Kidney tubule cell (primary cell): ENCODE measurements at places on chromosomes 2 and 18.

- DNase-seq: no peak
Observed at GRCh38 chr2:234394450-234394849, 102.4 kb downstream of the ARL4C start.

- peak; percentile 39 for DNase-seq
Observed at GRCh38 chr2:202717598-202718310, 83.0 kb downstream of the FAM117B start.

DNA sequence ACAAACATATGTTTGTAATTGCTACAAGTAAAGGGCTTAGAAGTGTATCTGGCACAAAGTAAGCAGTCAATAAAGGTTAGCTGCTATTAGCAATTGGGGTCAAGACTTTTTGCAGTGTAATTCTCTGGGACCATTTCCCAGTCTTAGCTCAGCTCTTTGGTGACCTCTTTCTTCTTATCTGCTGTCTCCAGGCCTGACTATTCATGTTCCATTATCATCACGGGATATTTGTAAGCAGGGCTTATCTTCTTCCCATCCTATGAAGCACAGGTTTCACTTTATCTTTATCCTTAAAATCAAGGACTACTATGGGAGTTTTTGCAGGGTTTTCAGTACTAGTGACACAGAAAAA lies 131.7 kb downstream of the DOCK10 start:
- DNase-seq: no peak

DNA sequence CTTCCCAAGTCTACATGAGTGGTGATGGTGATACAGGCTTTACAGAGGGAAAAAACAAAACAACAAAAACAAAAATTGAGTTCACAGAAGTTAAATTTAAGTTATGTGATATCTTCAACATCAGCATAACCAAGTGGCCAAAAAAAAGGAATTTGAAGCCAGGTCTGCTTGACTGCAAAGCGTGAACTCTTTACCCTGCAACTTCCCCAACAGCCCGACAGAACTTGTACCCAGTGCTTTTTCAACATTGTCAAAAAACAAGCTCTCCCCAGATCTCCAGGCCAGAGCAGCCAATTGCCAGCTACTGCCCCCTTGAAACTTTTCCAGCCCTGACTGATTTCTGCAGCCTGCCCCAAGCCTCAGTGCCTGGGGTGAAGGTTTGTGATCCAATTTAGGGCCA lies 76.7 kb downstream of the RNF144A start:
- no peak for DNase-seq

DNA sequence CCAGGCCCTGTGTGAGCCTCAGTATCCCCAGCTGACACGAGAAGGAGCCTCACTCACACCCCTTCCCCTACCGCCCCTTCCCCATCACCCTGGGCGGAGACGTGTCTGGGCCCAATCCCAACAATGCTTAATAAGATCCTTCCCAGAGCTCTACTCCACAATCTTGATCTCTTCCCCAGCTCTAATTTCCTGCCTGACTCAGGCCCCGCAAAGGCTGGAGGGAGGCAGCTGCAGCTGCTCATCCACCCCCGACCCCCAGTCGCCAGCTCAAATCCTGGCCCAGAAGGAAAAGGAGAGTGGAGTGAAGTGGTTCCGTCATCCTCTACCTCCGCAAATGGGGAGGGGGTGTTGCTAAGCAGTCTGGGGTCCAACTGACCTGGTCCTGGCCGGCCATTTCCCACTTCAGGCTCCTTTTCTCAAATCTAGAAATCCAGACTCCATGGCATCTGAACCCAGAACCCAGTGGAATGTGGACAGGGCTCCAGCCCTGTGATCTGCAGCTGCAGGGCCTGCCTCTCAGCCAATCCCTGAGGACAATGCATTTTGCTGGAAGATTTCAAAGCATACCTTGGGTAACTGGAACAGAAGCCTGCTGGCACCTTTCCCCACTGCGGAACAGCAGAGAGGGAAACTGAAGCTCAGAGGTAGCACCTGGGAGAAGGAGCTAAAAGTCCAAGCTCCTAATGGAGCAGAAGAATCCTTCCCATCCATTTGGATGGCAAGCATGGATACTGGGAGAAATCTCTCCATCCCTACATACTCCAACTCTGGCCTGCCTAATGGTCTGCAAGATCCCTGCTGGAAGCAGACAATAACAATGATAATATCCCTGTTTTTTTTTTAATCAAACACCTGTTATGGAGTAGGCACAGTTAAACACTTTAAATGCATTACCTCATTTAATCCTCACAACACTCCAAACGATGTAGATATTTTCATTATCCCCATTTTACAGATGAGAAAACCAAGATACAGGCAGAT lies 5.6 kb upstream of the TNS1 start:
- DNase-seq: no peak
